ENCODE measurements at places on chromosomes 6 and 20.

DNA sequence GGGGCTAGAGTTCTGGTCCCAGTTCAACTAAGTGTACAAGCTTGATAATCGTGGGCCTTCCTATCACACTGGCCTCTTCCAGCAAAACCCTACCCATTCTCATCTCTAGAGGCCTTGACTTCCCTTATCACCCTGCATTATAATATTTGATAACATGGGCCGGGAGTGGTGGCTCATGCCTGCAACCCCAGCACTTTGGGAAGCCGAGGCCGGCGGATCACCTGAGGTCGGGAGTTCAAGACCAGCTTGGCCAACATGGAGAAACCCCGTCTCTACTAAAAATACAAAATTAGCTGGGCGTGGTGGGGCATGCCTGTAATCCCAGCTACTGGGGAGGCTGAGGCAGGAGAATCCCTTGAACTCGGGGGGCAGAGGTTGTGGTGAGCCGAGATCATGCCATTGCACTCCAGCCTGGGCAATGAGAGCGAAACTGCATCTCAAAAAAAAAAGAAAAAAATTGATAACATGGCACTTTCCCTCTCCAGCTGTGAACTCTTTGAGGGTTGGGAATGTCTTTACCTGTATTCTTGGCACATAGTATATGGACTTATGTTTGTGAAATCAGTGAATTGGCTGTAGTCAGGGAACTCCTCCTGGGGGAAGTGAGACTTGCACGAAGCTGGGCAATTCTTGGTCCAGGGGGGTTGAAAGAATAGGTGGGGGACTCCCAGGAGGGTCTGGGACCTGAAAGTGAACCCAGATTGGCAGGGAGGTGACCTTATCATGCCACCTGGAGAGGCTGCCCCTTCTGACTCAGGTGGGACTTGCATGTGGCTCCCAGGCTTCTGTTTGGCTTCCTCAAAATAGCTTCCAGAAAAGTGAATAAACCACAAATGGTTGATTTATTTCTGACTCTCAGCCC is 915 bp upstream of the C6orf47 start:
- DNase-seq = no peak

DNA sequence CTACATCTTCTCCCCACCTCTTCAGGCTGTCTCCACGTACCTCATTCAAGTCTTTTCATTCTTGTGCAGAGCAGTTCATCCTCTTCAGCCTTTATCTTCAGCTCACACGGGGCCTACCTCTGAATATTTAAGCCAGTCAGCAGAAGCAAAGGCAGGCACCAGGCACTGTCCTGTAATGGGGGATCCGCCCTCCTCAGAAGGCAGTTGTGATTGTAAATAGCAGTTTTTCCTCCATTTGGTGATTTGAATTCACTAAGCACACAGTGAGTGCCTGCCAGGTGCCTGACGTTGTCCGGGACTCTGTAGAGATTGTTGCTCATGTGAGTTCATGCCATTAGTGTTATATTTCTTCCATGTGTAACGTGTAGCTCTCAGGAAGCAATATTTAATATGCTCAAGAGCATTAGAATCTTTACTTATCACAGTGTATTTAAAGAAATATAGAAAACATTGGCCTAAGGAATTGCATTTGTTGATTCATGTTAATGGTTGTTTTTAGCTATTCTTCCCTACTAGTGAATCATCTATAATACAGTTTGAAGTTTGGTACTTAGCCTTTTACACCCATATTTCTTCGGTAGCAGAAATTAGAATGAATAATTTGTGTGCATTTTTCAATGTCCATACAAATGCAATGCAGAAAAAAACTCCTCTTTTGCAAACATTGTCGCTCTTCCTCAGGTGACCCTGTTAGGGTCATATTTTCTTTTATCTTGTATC is 17.9 kb downstream of the BPHL start:
- no peak for DNase-seq

GRCh38 chr20:17878069-17878911 is 90.3 kb downstream of the SNX5 start:
- DNase-seq = no peak

GRCh38 chr6:5190507-5190906 is 70.2 kb downstream of the LYRM4 start:
- no peak for DNase-seq

DNA sequence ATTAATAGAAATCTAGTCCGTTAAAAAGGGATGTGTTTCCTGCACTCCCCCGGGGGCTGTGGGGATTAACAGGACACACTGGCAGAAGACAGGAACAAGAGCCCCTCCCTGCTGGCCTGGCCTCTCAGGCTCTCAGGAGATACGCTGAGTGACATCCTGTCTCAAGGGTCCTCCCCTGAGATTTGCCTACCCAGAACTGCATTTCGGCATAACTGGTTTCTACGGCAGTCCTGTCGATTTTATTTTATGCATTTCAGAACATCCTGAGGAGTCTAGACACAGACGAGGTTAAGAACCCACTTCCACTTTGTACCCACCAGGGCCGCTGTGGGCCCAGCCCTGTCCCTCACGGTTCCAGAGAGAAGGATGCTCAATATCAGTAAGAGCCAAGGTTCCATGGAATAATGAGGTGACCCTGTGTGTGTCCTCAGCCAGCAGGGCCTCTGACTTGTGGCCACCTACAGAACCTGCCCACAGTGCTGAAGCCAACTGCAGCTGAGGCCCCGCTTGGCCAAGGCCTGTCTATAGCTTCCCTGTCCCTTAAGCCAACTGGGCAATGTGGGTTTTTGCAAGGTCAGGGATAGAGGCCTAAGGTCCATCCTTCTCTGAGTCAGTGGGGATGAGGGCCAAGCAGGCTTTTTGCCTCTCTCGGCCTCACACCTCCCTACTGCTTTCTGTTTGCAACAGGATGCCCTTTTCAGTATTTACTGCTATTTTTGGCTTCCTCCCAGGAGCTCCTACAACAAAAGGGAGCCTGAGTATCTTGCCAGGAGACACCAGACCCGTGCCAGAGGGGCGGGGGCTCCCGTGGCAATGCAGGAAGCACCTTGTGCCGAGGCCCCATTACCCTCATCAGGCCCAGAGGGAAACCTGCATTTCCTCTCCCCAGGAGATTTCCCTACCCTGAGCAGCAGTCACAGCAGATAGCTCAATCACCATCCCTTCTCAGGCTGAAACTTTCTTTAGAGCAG is 14.7 kb downstream of the UQCC2 start:
- DNase-seq = no peak

GRCh38 chr20:64256282-64256935 is 861 bp downstream of the PCMTD2 start:
- no peak for DNase-seq

DNA sequence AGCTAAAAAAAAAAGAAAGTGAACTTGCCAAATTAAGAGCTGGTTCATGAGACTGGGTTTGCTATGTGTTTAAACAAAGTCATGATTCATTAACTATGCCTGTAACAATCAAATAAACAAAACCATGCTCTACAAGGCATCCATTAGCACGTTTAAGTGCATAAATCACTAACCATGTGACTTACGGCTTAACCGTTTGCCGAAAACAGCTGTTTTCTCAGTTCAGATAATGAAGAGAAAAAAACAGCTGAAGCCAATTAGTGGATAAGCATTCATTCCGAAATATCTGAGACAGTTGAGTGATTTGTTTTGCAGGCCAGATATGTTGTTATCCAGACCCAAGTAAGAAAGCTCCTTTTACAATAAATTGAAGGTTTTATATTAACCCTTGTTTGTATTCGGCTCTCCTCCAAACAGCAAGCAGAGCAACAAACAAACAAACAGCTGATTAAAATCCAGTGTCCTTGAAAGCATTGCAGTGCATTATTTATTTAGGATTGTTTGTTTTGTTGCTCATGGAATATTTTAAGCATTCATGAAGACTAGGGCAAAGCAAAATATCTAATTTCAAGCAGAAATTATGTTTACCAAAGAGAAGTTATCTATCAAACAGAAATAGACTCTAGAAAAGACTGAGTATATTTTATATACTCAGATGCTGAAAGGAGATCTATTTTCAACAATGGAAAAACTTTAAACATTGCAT is 343.5 kb downstream of the RFPL4B start:
- DNase-seq = no peak

DNA sequence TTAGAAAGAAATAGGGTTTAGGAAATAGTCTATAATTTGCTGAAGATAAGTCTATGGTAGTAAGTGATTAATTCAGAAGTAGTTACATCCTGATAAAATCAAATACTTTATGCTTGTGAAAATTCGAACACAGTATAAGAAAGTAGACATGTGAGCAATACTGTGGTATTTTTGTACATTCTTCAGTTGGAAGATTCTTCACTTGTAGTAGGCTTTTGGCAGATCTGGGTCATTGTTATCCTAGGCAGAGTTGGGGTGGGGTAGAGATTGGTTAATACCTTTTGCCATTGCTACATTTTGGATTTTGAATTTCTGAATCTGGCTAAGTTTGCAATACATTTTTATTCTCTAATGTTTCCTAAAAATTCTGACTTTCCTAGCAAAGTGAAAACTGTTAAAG is 197.5 kb downstream of the BCKDHB start:
- no peak for DNase-seq

DNA sequence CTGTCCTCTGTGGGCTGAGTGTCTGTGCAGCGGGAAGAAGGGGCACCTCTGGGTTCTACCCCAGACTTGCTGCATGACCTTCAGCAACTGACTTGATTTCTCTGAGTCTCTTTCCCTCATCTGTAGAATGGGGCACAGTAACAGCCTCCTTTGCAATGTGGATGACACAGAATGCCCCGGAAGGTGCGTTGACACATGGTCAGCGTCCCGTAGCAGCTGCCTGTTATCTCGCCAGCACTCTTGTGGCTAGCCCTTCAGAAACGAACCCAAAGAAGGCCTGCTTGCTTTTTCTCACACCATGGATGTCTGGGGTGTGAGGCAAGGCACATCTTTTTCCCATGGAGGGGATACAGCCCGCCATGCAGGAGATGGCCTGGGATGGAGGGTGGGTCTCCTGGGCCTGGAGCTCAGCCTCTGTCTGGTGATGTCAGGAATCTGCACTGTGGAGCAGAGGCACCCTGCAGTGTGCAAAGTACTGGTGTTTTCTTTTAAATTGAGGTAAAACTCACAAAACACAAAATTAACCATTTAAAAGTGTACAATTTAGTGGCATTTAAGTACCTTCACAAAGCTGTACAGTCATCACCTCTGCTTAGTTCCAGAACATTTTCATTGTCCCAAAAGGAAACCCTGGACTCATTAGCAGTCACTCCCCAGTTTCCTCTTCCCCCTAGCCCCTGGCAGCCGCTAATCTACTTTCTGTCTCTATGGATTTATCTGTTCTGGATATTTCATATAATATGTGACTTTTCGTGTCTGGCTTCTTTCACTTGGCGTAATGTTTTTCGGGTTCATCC is 59.8 kb upstream of the FAM83D start:
- no peak for DNase-seq

- peak; percentile 40 for DNase-seq
Measured at GRCh38 chr6:163956571-163957407, 542.3 kb downstream of the QKI start.

Data from omental fat pad (tissue), 4 donors.